ENCODE measurements at places on chromosomes 1 and 21.

GRCh38 chr1:35899941-35900340 is 16.9 kb downstream of the AGO1 start:
- DNase-seq: no peak

GRCh38 chr21:45825219-45825618 is 156.4 kb upstream of the COL6A1 start:
- DNase-seq: no peak

DNA sequence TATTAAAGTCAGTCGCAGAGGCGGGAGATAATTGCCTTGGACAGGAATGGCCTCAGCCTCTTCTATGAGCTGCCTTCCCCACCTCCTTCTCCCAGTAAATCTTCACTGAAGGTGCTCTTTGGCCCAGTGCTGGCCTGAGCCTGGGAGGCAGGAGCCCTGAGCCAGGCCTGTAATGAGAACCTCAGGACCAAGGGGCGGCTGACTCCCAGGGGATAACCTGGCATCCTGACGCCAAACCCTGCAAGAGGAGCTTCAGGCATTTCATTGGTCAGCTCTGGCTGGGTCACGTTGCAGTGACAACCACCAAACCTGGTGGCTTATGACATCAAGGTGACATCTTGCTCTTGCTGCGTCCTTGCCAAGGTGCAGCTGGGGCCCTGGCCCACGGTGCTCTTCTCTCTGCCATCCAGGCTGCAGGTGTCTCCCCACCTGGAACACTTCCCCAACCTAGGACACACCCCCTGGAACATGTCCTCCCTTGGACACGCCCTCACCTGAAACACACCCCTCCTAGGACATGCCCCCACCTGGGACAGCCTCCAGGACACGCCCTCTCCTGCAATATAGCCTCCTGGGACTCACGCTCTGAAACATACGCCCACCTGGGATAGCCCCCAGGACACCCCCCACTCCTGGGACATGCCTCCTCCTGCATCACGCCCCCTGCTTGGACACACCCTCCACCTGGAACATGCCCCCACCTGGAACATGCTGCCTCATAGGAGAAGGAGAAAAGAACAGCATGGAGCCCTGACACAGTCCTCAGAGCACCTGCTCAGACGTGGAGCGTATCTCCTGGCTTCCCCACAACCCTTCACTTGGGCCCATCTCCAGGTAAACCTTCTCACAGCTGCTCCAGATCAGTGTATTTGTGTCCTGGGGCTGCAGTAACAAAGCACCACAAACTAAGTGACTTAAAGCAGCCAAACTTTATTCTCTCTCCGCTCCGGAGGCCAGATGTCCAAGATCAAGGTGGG is 333.6 kb downstream of the NPHP4 start:
- DNase-seq: no peak

DNA sequence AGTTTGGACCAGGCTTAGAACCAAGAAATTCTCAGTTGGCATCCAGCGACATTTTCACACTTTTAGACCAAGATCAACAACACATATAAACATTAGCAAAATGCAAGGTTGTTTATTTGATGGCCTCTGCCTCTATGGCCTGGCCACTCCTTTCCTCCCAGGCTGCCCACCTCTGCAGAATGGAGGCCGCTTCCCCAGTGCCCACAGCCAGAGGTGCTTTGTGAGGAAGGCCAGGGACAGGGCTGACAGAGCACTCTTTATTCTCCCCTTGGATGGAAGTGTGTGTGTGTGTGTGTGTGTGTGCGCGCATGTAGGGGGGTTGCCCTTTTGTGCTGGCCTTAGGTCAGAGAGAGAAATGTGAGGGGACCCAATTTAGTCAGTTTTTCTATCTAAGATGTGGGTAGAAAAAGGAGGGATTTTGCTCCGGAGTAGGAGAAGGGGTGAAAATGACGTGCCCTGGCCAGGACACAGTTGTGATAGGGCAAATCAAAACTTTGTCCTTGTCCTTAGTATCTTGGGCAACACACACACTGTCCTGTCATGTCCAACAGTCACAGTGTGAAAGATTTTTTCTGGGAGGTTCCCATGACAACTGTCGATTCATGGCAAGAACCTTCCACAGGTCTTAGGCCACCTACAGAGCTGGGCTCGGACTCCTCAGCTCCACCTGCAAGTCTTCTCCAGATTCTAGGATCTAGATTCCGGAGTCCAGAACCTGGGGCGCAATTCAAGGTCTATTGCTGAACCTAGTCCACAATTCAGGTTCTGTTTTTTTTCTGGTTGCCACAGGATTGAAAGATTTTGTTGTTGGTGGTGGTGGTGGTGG is 104.9 kb upstream of the SLC2A1 start:
- no peak for DNase-seq

- DNase-seq: no peak
Observed at GRCh38 chr1:211874521-211875347, 44.2 kb upstream of the LPGAT1 start.
